ENCODE measurements at places on chromosomes 4 and X. TPM values are rescaled to one million over a fixed set of nuclear protein-coding genes. Genes with fewer than 3 reads are reported as not detected.

DNA sequence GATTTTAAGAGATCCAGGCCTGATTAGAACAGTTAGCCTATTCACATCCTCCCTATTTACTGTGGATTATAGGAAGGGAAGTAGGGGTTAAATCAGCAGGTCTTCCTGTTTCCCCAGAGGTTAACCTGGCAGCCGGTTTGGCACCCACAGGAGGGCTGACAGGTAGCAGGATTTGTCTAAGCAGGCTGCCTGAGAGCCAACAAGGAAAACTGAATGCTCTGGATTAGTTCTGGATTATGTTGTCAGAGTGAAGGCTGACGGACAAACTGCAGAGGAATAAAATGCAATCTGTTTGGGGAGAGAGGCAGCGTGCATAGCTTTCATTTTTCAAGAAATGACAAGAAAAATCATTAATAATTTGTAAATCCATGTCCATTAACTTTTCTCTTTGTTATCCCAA, 397.1 kb upstream of the FAM241A start:
- H3K4me3 ChIP-seq: no peak overlapping the region
- no peaks in the 10 kb centered on the region for H3K36me3 ChIP-seq
- no peaks in the 10 kb centered on the region for H3K4me1 ChIP-seq
- no peak for DNase-seq
- no peak overlapping the region for H3K27ac ChIP-seq
- no peaks in the 10 kb centered on the region for H3K27me3 ChIP-seq

DNA sequence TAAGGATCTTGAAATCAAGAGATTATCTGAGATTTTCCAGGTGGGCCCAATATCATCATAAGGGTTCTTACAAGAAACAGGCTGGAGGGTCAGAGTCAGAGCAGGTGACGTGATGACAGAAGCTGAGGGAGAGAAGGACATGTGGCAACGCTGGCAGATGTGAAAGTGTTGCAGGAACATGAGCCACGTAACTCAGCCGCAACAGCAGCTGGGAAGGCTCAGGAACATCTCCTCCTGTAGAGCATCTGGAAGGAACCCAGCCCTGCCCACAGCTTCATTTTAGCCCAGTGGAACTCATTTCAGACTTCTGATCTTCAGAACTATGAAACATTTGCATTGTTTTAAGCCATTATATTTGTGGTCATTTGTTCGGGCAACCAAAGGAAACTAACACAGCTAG, 156.3 kb upstream of the VEGFC start:
- H3K27me3 ChIP-seq: no peaks in the 10 kb centered on the region
- DNase-seq: peak; percentile 25
- no peaks in the 10 kb centered on the region for H3K4me1 ChIP-seq

MMGT1 gene
- 23.6 TPM for total RNA-seq

DNA sequence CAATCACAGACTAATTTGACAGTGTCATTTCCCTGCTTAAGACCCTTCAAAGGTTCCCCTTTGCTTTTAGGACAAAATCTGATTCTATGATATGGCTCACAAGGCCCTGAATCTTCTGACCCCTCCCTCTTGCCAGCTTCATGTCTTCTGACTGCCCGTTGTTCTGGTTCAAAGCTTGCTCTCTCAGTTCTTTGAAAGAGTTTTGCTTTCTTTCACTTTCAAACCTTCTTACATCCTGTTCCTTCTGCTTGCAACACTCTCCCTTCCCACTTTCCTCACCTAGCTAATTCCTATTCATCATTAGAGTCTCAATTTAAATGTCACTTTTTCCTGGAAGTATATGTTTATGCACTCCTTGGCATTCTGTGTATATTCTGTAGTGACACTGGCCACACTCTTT, 299.2 kb downstream of the IDS start:
- H3K27me3 ChIP-seq: no peaks in the 10 kb centered on the region
- no peaks in the 10 kb centered on the region for H3K36me3 ChIP-seq
- no peak overlapping the region for H3K27ac ChIP-seq
- H3K4me1 ChIP-seq: no peaks in the 10 kb centered on the region
- no peak for DNase-seq
- H3K4me3 ChIP-seq: no peak overlapping the region

DNA sequence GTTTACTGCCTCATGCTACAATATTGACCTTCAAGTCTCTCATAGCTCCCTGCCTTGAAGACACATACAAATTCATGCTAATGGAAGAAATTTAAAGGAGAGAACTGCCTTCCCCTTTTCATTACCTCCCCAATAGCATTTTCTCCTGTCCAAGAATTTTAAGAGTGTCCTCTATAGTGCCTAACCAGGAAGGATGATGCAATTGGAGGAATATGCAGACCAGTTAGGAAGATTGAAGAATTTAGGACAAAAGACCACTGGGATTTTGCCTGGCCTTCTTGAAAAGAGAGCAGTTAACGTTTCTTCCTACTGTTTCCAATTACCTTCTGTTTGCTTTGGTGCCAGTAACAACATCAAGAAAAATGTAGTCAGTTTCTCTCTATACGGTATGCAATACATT, 443.9 kb downstream of the INPP4B start:
- H3K27ac ChIP-seq: peak overlapping the region; percentile 36
- no peaks in the 10 kb centered on the region for H3K27me3 ChIP-seq
- no peak for DNase-seq
- no peak overlapping the region for H3K4me3 ChIP-seq
- no peaks in the 10 kb centered on the region for H3K36me3 ChIP-seq
- H3K4me1 ChIP-seq: peaks cover 7% of the 10 kb centered on the region

SPANXC gene
- total RNA-seq: not detected

HPRT1 gene
- 4.4 TPM for total RNA-seq

- H3K27me3 ChIP-seq: no peaks in the 10 kb centered on the region
- no peak overlapping the region for H3K27ac ChIP-seq
- H3K36me3 ChIP-seq: no peaks in the 10 kb centered on the region
- no peak overlapping the region for H3K4me3 ChIP-seq
Measured at GRCh38 chr4:73850261-73850970, 2.7 kb upstream of the PF4V1 start.

DNA sequence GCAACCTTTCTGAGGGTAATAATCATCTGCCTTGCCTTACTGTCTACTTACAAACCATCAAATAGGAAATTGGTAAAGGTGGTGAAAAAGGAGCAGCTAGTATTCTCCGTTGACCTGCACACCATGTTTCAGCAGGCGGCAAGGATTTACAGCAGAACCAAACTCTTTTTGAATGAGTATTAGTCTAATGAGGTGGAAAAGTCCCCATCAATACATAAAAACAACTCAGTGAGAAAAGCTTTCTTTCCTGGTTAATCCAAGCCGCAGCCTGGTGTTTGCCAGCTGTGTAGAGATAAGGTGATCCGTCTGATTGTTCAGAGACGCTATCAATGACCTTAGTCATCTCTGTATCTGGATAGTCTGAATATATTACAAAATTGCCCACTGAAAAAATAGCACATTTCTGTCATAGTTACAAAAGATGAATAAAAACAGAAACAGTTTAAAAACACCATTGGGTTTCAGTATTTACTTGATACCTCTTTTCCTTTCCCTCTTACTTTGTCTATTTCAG, 110.4 kb upstream of the TBC1D9 start:
- H3K4me3 ChIP-seq: no peak overlapping the region
- no peaks in the 10 kb centered on the region for H3K4me1 ChIP-seq
- no peak for DNase-seq
- H3K36me3 ChIP-seq: no peaks in the 10 kb centered on the region
- no peaks in the 10 kb centered on the region for H3K27me3 ChIP-seq
